ENCODE measurements at places on chromosomes 12 and 14.

- no peak for DNase-seq
These were observed 33.1 kb downstream of the C12orf42 start for GRCh38 chr12:103462675-103463074.

DNA sequence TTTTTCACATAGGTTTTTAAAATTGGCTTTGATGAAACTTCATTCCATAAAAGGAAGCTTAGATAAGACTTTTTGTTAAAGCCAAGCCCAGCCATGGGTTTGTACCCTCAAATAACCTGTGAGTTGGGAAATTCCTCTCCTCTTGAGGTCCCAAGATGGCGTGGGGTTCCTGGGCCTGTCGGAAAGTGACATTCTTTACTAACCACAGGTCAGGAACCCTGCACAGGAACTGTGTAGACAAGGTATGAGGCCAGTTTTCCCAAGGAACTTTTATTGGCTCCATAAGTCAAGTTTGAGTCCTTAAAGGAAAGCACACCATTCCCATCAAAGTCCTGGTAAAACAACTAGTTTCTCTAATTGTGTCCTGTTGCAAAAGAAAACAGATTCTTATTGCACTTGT lies 65.0 kb upstream of the AMN start:
- DNase-seq, result no peak

DNA sequence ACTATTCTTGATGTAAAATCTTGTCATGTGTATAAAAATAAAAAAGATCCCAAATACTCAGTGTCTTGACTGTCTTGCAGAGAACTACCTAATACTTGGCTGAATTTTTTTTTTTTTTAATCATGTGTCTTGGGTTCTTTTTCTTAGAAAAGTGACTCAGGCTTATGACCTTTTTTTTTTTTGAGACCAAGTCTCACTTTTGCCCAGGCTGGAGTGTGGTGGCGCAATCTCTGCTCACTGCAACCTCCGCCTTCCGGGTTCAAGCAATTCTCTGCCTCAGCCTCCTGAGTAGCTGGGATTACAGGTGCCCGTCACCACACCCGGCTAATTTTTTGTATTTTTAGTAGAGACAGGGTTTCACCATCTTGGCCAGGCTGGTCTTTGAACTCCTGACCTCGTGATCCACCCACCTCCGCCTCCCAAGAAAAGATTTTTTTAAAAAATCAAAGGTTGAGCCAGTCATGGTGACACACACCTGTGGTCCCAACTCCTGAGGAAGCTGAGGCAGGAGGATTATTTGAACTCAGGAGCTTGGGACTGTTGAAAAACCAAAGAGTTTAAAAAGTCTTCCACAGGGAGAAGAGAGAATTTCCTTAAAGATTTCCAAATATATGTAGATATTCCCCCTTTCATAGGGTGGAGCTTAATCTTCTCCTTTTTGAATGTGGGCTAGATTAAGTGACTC lies 17.7 kb upstream of the TDG start:
- no peak for DNase-seq

DNA sequence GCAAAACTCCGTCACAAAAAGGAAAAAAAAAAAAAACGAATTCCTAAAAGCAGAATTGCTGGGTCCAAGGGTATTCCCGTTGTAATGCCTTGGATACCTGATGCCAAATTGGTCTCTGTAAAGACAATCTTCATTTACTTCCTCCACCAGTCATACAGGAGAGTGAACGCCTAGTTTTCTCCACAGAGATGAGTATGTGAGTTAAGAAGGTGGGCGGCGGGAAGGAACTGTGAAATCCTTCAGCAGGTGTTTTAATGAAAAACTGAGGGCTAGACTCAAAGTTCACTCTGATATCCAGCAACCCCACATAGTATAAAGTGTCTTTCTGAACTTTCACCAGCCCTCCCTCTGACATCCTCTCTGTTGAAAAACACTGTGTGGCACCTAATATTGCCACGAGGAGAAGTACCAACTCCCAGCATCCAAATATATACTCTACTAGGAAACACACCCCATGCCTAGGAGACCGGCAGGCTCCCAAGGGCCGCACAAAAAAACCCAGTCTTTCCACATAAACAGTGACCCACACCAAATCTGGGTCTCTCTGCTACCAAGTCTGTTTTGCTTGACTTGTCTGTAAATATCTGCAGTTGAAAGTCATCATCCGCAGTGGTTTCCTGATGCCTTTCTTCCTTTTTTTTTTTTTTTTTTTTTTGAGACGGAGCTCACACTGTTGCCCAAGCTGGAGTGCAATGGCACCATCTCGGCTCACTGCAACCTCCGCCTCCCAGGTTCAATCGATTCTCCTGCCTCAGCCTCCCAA lies 30.3 kb upstream of the FOXN3 start:
- DNase-seq, result no peak

DNA sequence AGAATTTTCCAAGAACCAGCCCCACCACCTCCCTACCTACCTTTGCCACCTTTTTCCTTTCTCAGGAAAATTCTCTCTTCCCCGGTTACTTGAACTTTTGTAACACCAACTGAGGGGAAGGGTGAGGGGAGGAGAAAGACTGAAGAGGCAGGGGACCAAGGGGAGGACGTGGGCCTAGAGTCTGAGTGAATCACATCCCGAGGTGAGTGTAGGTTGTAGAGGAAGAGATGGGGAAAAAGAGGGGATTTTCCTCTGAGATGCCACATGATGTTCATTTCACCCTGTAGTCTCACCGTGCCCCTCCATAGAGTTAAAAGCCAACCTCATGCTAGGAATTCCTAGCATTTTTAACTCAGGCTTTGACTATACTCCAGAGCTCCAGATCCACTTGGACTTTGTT lies 311.8 kb downstream of the RPAP3 start:
- DNase-seq, result no peak

- DNase-seq, result no peak
These were observed 111.6 kb upstream of the BTG1 start for GRCh38 chr12:92257261-92257660.

GRCh38 chr12:107415834-107416233 lies 269.8 kb upstream of the PWP1 start:
- no peak for DNase-seq

DNA sequence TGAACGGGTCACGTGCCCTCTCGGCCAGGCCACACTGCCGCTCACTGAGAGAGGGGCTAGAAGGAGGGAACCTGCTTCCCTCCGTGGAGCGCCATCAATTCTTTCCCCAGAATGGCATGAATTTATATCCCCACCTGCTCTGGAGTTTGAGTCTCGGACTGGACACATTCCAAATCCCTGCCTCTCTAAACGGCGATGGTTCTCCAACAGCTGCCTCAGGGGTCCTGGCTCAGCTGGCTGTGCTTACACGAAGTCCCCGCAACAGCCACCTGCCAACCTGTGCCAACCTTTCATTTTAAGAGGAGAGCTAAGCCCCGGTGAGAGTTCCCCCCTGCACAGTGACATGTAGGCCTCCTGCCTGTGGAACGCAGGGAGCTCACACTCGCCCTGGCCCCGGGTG lies 73.2 kb downstream of the RIMBP2 start:
- no peak for DNase-seq

DNA sequence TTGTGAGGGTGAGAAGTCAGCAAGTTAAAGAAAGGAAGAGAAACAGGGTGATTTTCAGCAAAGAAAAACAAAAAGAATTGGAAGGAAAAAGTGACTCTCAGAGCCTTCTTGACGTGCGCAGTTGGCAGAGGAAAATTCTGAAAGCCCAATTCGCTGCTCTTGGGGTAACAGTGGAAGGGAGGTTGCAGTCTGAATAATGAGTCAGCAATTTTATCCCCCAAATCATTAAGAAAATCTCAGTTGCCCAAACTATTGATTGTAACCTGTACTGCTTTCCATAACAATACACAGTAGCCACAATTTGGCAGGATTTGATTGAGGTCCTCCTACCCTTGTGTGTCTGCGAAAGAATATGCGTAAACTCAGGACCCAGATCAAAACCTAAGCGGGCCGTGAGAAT lies 309.1 kb downstream of the EMP1 start:
- no peak for DNase-seq

- DNase-seq, result no peak
These were observed 22.3 kb downstream of the AKAP3 start for GRCh38 chr12:4626543-4626942.

DNA sequence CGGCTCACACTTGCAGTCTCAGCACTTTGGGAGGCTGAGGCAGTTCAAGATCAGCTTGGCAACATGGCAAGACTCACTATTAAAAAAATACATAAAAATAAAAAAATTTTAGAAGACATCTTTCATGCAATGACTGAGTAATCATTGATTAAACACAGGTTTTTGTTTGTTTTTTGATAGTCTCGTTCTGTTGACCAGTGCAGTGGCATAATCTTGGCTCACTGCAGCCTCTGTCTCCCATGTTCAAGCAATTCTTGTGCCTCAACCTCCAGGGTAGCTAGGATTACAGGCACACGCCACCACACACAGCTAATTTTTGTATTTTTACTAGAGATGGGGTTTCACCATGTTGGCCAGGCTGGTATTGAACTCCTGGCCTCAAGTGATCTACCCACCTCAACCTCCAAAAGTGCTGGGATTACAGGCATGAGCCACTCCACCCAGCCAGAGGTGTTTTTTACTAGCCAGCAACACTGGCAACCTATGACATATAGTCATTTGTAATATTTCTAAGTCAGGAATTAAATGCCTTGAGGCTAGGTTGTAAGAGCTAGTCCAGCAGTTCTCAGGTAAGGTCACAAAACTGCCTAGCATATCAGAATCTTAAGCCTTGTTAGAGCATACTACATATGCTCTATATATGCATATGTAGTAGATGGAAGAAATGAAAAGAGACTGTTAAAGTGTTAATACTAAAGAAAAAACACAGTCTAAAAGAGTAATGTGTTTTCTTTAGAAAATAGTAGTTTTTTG lies 27.1 kb downstream of the HECTD1 start:
- DNase-seq, result no peak

DNA sequence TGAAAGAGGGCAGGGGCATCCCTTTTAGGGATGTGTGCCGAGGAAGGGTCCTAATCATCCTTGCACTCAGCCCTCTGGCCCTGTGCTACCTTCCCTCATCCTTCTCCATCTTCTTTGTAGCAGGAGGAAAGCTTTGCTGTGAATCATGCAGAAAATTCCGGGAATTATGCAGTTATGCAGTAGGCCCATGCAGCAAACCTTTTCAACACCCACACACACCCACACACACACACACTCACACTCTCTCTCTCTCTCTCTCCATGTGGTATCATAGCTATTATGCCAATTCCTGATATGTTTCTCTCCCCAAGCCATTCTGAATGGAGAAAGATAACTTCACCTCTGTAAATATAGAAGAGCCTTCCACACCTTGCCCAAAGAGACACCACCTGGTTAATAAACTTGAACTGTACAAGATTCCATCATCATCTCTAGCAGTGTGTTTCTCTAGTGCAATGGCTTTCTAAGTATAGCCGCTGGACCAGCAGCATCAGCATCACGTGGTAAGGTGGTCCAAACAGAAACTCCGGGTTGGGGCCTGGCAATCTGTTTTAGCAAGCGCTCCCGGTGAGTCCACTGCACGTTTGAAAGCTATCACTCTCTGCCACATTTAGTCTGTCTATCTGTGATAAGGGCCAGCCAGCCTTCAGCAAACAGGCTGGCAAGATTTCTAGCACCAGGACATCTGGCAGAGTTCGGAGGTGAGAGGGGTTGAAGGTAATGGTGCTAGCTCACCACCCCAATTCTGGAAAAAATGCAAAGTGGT lies 57.6 kb downstream of the MDM2 start:
- no peak for DNase-seq

DNA sequence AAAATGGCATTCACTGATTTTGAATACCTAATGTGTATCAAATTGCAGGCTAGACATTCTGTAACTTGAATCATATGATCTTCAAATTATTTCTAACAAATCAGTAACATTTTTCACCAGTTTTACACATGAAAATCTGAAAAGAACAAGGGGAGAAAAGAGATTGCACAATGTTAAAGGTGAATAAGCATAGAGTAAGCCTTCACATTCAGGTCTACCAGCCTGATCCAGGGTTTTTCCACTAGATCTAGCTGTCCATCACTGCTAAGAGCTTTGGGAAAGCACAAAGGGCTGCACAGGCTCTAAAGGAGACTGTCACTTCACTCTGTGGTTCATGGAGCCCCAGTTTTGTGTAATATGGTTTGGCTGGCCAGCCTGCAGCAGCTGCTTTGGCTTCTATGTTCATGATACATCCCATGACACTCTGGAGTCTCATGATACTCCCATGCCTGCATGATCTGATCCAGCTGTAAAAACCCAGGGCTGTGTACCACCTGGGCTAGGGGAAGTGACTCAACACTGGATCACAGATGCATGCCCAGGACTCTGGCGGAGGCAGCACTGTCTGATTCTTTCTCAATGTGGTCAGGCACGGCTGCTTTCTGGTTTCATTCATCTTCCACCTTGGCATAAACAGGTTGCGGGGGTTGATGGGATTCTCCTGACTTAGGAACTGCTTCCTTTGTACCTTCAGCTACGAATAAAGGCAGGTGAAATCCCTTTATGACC lies 859.7 kb downstream of the GALC start:
- DNase-seq, result no peak

- no peak for DNase-seq
These were observed 13.4 kb downstream of the DDX51 start for GRCh38 chr12:132130690-132131089.

- DNase-seq, result no peak
These were observed 209.3 kb upstream of the PPFIA2 start for GRCh38 chr12:81968421-81968820.

GRCh38 chr14:100076133-100076532 lies 10.9 kb downstream of the EVL start:
- no peak for DNase-seq

GRCh38 chr12:30015631-30016337 lies 232.0 kb upstream of the TMTC1 start:
- DNase-seq, result no peak

Measured in neural crest cell (in vitro differentiated cells).